Foreskin fibroblast (primary cell): ENCODE measurements at places on chromosomes 7 and 10.
A peak's percentile ranks its signal among the peaks of the same experiment; 100 is the strongest.

- DNase-seq = no peak
These were observed 94.1 kb downstream of the TCF7L2 start for GRCh38 chr10:113044016-113044755.

GRCh38 chr10:102646610-102647442 lies 2.5 kb downstream of the TRIM8 start:
- peak; percentile 62 for DNase-seq

DNA sequence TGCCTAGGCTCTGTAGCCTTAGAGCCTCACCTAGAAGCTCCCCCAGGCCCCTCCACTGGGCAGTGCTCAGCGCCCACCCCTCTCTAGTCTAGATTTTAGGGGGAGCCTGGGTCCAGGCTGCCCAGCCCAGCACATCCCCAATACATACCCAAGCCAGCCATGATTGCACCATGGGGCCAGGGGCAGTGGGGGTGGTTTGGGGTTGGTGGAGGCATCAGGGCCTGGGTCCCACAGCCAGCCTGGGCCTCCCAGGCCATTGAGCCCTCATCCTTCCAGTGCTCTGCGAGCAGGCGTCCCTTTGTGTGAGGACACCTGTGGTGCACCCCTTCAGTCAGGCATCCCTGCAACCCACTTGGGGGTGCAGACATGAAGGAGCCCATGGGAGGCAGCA lies 76.9 kb upstream of the RET start:
- no peak for DNase-seq

DNA sequence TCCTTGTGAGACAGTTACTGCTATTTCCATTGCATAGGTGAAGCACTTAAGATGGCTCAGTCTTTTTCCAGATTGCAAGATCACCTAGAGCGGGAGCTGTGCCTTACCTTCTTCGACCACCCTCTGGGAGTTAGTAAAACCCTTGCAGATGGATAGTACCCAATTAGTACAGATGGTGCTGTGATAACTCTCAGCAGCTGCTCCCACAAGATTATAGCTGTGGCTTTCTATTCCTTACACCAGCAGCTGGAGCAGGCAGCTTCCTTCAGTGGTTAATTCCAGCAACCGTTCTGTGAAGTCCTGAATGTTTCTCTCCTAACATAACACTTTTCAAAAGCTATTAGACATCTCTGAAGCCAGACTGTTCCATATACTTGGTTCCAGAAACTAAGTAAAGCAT lies 796.8 kb downstream of the XPNPEP1 start:
- DNase-seq = no peak

- DNase-seq = no peak
These were observed 47.6 kb upstream of the MGMT start for GRCh38 chr10:129419397-129419796.

DNA sequence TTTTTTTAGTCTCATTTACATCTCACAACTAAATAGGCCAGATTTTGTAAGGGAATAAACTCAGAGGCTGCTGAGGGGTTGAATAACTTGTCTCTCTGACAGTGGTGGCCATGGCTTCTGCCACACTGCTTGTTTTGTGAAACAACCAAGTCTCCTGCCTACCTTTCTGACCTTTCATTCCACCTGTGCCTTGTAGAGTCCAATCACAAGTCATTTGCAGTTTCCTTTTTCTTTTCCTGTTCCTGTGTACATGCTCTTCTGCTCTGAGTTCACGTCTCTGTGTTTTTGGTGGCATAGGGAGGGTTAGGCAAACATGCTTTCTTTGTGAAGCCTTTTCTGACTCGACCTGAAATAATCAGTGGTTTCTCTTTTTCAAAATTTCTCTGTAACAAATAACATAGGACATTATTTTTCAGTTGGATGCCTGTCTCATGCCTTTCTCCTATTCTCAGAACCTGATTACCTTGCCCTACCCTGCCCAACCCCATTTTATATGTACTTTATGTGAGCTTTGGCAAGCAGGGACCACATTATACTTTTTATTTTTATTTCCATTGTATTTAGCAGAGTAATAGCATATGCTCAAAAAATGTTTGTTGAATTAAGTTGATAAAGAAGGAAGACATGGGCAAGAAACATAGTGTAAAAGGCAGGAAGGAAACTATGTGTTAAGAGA lies 81.7 kb downstream of the HDAC9 start:
- DNase-seq = no peak

- DNase-seq = peak; percentile 2
These were observed 37.1 kb downstream of the SVOPL start for GRCh38 chr7:138663725-138664710.

DNA sequence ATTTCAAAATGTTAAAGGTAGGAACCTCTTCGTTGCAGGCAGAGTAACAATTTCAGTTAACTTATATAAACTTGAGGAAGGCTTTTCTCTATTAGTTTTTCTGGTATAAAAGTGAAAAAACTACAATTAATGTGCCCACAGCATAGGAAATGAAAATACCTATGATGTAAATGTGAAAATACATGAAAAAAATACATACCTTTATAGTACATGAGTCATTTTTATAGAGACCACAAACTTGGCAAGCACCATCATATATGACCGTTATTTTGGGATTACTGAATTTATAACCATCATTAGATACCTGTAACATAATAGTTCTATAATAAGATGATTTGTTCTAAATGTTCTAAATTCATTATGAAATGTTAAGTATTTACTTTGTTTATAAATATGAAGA lies 42.7 kb downstream of the VWDE start:
- no peak for DNase-seq

DNA sequence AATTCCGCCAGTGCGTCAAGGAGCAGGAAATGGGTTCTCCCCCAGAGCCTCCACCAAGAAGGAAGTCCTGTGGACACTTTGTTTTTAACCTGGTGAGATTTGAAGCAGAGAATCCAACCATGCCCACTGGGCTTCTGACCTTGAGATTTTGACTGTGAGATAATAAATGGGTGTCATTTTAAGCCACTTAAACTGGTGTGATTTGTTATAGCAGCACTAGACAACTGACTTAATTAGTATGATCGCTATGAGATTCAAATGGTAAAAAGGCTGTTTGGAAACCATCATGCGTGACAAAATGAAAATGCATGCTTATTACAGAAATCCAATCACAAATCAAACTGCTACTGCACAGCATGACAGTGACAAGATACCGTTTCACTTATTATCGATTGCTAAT lies 98.0 kb downstream of the ADAM12 start:
- no peak for DNase-seq

DNA sequence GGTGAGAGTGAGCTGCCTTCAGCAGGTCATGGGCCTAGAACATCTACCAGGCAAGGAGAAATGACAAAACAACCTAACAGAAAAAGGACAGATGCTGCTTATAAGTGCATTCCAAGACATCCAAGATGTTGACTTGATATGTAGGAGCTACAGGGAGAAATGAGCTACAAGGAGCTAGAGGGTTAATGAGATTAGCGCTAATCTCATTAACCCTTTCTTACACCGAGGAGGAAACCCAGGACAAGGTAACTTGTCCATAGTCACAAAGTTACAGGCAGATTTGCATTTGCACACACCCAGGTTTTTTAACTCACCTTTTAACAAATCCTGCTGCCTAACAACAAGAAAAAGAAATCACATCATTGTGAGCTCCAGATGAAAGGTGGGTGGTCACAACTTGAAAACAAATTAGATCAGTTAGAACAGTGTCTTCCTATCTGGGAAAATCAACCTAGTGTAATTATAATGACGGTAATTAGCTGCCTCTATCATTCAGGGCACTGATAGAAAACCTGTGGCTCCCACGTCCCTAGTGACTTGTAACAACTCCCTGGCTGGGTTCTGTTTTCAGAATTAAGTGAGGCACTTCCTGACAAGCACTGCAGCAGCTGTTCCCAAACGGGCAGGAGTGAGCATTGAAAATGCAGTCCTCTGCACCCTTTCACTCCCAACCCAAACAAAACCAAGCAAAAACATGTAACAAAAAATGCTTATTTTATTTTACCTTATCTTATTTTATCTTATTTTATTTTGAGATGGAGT lies 5.7 kb downstream of the KIAA1549 start:
- DNase-seq = no peak

DNA sequence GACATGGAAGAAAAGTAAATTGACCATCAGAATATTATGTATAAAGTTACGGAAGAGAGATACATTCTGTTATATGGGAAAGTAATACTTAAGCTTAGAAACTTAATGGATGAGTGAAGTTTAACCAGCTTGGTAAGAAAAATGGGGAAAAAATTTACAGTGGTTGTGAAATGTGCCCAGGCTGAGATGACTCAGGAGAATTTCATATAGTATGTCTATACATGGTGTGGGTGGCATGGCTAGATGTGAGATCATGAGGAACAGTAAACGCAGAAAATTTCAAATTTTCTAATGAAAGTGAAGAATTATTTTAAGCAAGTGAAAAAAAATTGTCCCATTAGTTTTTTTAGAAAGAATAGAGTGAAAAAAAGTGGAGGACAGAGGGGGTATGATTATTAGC lies 552.5 kb upstream of the SORCS1 start:
- DNase-seq = peak; percentile 31

- DNase-seq = peak; percentile 75
These were observed 827.7 kb downstream of the TNS3 start for GRCh38 chr7:46754140-46754720.

- no peak for DNase-seq
These were observed 135.0 kb downstream of the HTR7 start for GRCh38 chr10:90722832-90723231.

- no peak for DNase-seq
These were observed 467.1 kb downstream of the SDK1 start for GRCh38 chr7:3767917-3768777.

DNA sequence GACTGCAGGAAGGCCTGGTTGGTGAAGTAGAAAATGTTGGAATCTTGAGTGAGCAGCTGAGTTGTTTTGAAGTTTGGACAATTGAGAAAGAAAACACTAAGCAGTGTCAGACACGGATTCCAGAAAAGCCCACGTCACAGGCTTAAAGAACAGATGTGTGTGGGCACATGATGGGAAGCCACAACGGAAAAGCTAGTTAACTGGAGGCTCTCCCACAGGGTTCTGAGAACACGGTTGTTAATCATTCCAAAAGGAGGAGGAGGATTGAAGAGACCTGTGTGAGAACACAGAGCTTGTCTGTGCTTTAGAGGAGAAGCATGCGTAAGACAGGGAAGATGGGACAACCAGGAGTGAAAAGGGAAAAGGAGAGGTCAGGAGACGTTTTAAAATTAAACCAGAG lies 42.6 kb downstream of the SHH start:
- peak; percentile 79 for DNase-seq

DNA sequence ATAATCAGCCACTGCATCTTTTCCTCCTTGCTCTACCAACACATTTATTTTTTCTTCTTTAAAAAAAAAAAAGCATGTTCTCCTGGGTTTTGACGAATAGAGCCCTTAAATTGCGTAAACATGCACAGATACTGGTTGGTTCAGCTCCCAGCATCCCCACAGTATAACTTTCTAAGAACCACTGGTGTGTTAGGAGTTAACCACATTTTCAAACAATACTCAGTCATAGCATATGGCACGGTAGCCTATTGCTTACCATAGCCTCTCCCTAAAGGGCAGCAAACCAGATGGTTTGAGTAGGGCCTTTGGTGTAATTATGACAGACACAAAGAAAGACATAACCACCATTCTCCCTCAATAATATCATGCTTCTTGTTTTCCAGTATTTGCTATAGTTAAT lies 145.0 kb downstream of the LRRC4 start:
- DNase-seq = no peak

GRCh38 chr10:20892011-20892585 lies 5.0 kb downstream of the NEBL start:
- no peak for DNase-seq

GRCh38 chr7:101410743-101411507 lies 48.2 kb downstream of the COL26A1 start:
- DNase-seq = peak; percentile 55
